SW480 (cell line): ENCODE measurements at places on chromosomes 7 and 10.

DNA sequence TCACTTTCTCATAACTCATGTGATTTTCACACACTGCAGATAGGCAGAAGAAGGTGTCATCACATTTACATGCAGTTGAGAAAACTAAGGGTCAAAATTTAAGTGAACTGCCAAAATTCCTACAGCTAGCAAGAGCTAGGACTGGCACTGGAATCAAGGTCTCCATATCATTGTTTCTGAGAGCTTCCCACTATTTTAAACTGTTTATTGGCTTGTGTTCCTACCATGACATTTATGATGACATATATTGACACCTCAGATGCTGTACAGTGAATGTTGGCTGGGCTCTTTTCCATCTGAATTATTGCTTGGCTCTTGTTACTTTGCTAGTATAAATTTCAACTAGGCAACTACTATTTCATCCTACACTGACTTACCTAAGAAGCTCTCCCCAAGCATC lies 2.0 kb downstream of the THSD7A start:
- no peak for DNase-seq

GRCh38 chr10:88670497-88670896 lies 6.3 kb downstream of the LIPF start:
- no peak for DNase-seq

DNA sequence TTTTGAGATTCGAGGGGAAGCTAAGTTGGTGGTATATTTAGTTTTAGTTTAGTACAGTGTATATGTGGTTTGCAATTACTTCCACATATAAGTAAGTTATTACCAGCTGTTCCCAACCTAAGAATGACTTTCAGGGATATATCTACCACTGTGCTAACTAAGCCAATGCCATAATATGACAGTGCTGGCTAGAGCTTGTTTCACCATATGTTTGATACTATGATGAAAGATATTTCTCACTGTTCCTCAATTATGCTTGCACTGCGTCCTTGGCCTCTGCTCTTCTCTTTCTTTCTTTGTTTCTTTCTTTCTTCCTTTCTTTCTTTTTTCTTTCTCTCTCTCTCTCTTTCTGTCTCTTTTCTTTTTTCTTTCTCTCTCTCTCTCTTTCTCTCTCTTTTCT lies 113.8 kb upstream of the SKAP2 start:
- no peak for DNase-seq

DNA sequence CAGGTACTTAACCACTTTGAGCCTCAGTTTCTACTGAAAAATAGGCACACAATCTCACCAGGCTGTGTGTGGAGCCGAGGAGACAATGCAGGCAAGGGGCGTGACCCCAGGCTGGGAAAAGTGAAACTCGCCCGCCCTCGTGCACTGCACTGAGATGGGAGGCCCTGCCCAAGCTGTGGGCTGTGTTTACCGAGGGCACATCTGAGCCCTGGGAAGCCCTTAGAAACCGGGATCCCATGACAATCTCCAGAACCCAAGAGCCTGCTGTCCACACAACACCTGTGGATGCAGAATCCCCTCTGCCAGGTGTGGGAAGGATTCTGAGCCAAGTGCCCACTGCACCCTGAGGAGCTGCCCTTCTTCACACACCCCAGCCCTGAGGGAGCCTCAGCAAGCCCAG lies 198.3 kb downstream of the GRID1 start:
- no peak for DNase-seq

- DNase-seq = no peak
Measured at GRCh38 chr10:102245932-102246251, 560 bp downstream of the GBF1 start.

GRCh38 chr7:14424675-14425074 lies 435.2 kb upstream of the ETV1 start:
- no peak for DNase-seq

GRCh38 chr7:73974948-73975926 lies 52.7 kb upstream of the ELN start:
- DNase-seq = no peak

- peak; percentile 54 for DNase-seq
Measured at GRCh38 chr7:43303740-43304241, 191.3 kb downstream of the HECW1 start.

GRCh38 chr7:140348161-140348849 lies 50.0 kb downstream of the SLC37A3 start:
- no peak for DNase-seq

DNA sequence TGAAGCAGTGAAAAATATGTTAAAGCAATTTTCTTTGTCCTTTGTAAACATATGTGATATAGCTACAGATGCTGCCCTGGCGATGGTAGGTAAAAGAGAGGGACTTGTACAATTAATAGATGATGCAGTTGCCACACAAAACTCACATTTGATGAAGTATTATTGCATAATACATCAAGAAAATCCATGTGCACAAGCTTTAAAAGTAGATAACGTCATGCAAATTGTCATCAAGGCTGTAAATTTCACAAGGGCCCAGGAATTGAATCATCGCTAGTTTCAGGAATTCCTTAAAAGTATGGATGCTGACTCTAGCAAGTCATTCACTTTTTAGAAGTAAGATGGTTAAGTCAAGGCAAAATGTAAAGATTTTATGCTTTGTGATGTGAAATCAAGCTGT lies 10.0 kb downstream of the CYP3A5 start:
- DNase-seq = no peak

GRCh38 chr10:2456834-2457233 lies 610.5 kb upstream of the PFKP start:
- no peak for DNase-seq

- DNase-seq = no peak
Measured at GRCh38 chr7:141700296-141700847, 1.6 kb downstream of the DENND11 start.

DNA sequence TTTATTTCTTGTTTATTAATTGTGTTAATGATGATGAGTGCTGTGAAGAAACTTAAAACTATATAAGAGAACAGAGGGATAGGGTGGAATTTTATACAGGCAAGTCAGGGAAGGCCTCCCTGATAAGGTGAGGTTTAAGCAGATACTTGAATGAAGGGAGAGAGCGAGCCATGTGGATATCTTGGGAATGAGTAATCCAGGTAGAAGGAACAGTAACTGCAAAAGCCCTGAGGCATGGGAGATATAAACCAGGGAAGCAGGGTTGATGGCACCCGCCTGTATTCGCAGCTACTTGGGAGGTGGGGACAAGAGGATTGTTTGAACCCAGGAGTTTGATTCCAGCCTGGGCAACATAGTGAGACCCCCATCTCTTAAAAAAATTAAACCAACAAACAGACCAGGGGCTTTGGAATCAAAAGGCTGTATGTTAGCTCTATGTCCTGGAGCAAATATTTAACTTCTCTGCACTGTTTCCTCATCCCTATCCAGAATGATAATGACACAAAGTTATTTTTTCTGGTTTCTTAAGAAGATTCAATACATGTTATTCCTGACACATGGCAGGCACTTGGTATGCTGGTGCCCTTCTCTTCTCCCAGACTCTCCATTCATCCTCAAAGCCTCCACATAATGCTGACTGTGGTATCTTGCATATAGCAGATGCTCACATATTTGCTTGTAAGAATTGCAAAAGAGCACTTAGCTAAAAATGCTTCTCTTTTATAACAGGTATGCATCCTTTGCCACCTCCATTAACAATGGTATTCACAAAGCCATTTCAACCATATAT lies 169.3 kb downstream of the CHN2 start:
- no peak for DNase-seq

DNA sequence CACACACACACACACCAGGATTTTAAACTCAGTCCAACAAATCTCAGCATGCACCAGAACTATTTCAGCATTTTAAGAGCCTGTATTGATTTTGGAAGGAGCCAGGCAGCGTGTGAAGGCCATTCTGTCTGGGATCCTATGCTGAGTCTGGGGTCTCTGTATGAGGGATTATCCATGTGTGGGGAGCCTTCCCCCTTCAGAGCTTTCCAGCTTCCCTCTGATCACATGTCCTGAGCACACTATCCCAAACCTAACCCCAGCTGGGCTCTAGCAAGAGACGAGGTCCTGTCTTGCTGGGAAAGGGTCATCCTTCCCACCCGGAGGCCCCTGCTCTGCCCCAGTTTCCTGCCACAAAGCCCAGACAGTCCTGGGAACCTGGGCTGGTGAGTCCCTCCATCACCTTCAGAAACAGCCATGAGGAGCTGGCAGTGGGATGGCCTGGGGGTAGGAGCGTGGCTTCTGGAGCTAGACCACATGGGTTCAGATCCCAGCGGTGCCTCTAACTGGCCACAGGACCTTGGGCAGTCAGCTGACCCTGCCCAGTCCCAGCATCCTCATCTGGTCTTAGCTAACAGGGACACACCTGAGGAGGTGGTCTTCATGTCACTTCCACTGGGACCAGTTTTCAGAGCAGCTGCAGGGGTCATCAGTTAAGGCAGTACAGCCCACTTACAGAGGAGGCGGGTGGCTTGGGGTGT lies 79.6 kb upstream of the RET start:
- DNase-seq = no peak

DNA sequence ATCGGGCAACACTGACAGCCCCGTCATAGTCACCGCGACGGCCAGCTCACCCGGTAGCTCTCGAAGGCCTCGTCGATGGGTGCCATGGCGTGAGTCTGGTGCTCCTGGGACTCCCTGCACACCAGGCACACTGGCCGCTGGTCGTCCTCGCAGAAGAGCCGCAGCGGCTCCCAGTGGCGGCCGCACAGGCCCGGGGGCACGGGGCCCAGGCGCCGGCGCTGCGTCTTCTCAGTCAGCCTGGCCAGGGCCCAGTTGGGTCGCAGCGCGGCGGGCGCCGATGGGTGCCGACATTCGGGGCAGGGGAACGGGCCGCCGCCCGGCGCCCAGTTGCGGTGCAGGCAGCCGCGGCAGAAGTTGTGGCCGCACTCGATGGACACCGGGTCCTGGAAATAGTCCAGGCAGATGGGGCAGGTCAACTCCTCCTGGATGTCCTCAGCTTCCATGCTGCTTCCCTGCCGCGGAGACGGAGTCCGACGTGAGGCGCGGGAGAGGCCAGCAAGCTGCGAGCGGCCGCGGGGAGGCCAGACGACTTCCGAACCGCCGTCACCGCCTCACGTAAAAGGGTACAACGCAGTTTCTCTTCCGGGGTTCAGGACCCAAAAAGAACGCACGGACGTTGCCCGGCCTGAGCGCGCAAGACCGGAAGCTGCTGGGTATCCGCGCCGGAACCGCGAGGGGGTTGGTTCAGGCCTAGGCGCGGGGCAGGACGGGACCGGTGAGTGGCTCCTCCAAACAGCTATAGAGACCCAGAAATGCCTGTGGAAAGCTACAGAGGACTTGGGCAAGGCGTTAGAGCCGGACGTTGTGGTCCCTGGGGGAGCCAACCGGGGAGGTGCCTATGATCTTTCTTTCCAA lies at the start of gene TRIM4:
Gene TRIM4 (minus strand): TSS at position 572 of the 855 bp plus-strand sequence. CDS start 129 bp downstream, at position 443.
- peak; percentile 97 for DNase-seq

DNA sequence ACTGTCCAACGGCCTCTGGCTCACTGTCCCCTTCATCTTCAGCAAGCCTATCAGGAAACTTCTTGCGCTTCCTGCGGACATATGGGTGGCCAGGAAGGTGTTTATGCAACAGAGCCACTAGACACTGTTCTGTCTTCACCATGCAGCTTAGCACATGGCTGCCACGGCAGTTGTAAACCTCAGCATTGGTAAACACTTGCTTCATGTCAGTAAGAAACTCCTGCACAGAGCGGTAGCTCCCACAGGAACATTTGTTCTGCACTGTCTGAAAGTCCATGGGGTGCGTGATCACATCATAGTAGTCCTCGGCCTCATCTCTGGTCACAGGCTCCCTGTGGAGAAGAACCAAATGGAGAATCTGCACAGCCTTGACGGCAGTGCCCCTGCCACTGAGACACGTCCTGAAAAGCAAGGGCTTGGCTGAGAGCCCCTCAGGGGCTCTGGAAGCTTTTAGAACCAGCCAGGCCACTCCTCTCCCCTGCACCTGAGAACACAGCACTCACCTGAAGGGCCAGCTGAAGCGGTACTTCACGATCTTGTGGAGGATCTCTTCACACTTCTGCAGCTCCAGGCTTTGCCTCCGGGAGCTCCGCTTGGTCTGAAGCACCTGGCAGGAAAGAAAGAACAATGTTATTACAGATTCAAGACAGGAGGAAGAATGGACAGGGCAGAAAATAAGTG lies 8.8 kb downstream of the FZD9 start:
- no peak for DNase-seq

GRCh38 chr7:124764847-124765400 lies 668 bp downstream of the GPR37 start:
- DNase-seq = no peak

DNA sequence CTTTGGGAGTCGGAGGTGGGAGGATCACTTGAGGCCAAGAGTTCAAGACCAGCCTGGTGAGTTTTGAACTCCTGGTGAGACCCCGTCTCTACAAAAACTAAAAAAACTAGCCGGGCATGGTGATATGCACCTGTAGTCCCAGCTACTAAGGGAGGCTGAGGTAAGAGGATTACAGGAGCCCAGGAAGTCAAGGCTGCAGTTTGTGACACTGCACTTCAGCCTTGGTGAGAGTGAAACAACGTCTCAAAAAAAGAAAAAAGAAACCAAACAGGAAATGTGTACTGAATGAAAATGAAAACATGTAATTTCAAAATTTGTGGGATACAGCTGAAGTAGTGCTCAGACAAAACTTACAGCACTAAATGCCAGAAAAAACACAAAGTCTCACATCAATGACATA lies 7.6 kb downstream of the ARHGAP12 start:
- no peak for DNase-seq

DNA sequence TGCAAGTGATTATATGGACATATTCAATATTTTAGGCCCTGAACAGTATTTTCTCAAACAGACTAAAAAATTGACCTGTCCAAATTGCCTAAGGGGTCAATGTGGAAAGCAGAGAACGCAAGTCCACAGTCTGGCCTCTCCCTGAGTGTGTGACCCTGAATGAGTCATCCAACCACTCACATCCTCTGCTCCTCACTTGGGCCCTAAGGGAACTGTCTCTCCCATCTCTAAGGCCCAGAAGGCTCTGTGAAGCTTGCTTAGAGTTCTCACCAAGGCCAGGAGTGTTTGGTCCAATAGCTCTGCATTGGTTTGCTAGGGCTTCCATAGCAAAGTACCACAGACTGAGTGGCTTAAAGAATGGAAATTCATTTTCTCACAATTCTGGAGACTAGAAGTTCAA lies 155.1 kb downstream of the LSM5 start:
- DNase-seq = peak; percentile 26

GRCh38 chr7:108972004-108972403 lies 402.3 kb downstream of the DNAJB9 start:
- DNase-seq = no peak

DNA sequence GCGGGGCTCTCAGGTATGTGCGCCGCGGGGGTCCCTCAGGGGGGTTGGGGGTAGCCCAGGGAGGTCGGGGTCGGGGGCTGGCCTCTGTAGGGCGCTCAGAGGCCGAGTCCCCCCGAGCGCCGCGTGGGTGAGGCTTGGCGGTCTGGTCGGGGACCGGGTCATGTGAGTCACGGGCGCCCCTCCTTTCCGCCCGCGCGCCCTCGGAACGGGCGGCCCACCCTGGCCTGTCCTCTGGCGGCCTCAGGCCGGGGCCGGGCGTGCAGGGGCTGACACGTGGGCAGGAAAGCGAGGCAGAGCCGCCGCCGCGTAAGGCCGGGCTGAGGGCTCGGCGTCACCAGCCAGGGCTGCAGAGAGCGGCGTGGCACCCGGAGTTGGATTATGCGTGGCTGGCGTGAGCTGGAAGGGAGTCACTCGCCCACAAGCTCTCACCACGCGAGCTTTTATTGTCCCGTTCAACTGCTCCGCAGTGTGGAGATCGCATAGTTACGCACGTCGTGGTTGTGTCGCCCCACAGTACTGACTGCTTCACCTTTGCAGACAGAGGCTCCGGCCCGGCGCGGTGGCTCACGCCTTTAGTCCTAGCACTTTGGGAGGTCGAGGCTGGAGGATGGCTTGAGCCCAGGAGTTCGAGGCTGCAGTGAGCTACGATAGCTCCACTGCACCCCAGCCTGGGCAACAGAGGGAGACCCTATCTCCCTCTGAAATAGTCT lies 385 bp downstream of the SHLD2 start:
- peak; percentile 80 for DNase-seq
